ENCODE measurements at places on chromosomes 2 and 18.

DNA sequence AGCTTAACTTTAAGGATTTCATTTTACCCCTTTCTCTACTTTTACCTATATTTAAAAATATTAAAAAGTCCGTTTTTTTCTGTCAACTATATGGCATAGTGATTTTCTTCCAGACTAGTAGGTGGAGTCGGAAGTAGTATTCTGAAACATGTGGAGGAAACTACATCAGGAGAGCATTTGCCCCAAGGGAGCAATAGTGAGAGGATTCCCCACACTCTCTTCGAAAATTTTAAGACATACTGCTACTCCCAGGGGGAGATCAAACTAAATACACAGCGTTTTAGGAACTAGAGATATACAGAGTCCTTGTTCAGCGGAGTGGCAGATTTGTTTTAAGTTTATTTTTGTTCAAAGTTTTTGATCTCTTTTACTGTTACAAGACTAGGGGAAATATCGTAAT is 40.6 kb downstream of the METAP1D start:
- no peak for DNase-seq

DNA sequence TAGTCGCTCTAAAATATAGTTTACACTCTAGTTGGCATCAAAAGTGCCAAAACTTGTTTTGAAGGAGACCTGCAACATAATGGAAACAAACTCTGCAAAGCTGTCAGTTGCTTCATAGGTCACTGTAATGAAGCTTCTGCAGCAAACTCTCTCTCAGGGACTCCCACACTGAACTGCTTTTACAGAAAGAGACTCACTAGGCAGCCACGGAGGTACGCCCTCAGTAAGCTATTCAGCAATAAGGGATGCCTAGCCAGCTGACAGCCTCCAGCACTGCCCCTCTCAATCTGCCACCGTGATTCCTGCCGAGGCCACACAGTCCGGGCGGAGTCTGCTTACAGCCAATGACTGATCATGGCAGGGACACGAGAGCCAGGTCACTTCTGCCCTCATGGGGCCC is 51.1 kb downstream of the COLEC12 start:
- DNase-seq, result no peak

- no peak for DNase-seq
Observed at GRCh38 chr2:69163109-69163508, 150.1 kb downstream of the ANTXR1 start.

DNA sequence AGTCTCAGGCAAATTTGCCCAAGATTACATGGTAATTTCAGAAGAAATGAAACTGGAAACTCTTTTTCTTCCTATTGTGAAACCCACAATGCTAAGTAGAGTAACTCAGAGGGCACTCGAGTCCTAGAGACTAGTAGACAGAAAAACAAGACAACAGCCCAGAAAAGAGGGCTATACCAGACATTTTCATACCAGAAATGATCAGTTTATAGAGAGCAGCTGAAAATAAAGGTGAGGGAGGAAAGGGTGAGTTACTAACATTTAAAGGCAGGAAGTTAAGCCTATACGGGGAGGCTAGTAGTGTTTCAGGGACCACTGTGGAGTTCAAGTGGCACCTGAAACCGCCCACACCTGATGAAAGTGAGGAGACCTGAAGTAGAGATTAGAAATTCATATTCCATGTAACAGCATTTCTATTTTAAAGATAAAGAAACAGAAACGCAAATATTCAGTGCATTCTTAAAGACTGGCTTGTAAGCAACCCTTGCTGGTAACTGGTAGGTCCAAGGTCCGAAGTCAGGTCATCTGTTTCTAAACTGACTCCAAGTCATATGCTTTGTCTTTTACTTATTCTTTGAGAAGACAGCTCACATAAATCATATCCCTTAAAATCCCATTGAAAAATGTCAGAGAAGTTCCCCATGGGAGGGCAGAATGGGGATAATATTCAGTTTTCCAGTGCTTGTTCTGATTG is 145.1 kb upstream of the ITGB6 start:
- DNase-seq, result no peak

GRCh38 chr18:35778850-35779627 is 193.4 kb upstream of the RMP24 start:
- no peak for DNase-seq

- DNase-seq, result peak; percentile 69
Observed at GRCh38 chr2:2324565-2325101, 6.4 kb downstream of the MYT1L start.

DNA sequence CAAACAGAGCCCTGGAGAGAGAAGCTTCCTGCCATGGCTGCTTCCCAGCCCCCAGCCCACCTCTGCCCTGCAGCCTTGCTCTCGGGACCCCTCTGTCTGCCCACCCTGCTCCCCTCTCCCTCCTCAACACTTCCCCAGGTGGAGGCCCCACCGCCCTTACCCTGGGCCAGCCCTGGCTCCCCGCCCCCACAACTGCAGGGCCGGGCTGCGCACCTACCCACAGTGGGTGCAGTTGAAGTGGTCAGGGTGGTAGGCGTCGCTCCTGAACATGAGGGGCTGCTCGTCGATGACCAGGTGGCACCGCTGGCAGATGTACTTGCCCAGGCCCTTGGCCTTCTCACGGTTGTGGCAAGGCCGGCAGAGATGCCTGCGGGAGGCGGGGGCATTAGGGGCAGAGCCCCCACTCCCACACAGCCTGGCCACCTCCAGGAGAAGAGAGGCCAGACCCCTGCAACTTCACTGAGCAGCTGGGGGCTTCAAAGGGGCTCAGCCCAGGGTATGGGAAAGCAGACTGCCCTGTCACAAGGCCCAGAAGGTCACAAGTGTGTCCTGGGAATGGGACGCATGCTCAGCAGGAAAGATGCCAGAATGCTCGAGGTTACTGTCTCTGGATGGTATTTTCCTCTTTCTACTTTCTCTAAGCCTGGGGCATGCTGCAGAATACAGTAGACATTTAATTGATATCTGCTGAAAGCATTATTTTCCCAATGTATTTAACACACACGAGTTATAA is 3.1 kb upstream of the GPR17 start:
- DNase-seq, result no peak

- no peak for DNase-seq
Observed at GRCh38 chr2:10980886-10981425, 69.2 kb downstream of the KCNF1 start.

DNA sequence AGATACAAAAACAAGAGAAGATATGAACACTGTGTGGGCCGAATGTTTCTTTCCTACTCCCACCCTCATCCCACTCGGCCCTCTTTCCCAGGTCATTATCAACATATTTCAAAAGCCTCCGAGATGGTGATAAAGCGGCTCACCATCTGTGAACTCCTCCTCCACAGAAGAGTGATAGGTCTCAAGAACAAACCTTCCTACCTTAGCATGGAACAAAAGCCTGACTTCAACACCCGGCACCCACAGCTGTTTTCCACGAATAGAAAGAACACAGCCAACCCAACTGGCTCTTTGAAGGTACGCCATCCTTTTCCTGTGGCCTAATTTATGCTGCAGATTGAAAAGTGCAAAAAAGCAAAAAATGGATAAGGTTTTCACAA is 28.8 kb downstream of the BCL2 start:
- no peak for DNase-seq

GRCh38 chr2:189022492-189022891 is 48.3 kb downstream of the COL3A1 start:
- no peak for DNase-seq

Data from NCI-H2081 treated with DMSO at 0.1 percent for 48 hours (cell line).